ENCODE measurements at places on chromosomes 7 and 10. TPM values are rescaled to one million over a fixed set of nuclear protein-coding genes. Genes with fewer than 3 reads are reported as not detected.

CDCA7L gene
- 32.2 TPM for total RNA-seq

HPSE2 gene
- total RNA-seq, result not detected

SLC26A5 gene
- total RNA-seq, result not detected

CAV1 gene
- 273 TPM for total RNA-seq

PDGFA gene
- 5.0 TPM for total RNA-seq

SLC4A2 gene
- total RNA-seq, result 64.0 TPM

SOSTDC1 gene
- total RNA-seq, result not detected

GJC3 gene
- total RNA-seq, result not detected

NPSR1 gene
- total RNA-seq, result not detected

LRRC17 gene
- total RNA-seq, result 381 TPM

NODAL gene
- not detected for total RNA-seq

COL1A2 gene
- 4,873 TPM for total RNA-seq

FAM237B gene
- total RNA-seq, result not detected

WDFY4 gene
- total RNA-seq, result not detected

INSYN2A gene
- total RNA-seq, result 7.7 TPM

C10orf143 gene
- total RNA-seq, result 1.0 TPM

ZP3 gene
- 1.9 TPM for total RNA-seq

DDX56 gene
- total RNA-seq, result 33.9 TPM

GRID2IP gene
- total RNA-seq, result under 0.01 TPM

SLC13A4 gene
- total RNA-seq, result 0.16 TPM

GIMAP7 gene
- not detected for total RNA-seq

PTPRN2 gene
- total RNA-seq, result 0.34 TPM

CYREN gene
- total RNA-seq, result 28.5 TPM

GFRA1 gene
- total RNA-seq, result under 0.01 TPM

FAM180A gene
- total RNA-seq, result 20.2 TPM

PRPS1L1 gene
- not detected for total RNA-seq

CTTNBP2 gene
- 16.3 TPM for total RNA-seq

CYP3A4 gene
- not detected for total RNA-seq

TYSND1 gene
- total RNA-seq, result 9.8 TPM

CPN1 gene
- total RNA-seq, result not detected

CCDC146 gene
- total RNA-seq, result 2.1 TPM

HTRA1 gene
- 155 TPM for total RNA-seq

ATRNL1 gene
- 0.16 TPM for total RNA-seq

SPDYE6 gene
- total RNA-seq, result not detected

ARHGAP19 gene
- 4.1 TPM for total RNA-seq

FGL2 gene
- 170 TPM for total RNA-seq

NANOS1 gene
- total RNA-seq, result 0.09 TPM

SCART1 gene
- total RNA-seq, result 3.7 TPM

BET1 gene
- total RNA-seq, result 18.9 TPM

ZNF138 gene
- total RNA-seq, result 2.1 TPM

PTN gene
- total RNA-seq, result 38.6 TPM
